Fibroblast of skin of right biceps (primary cell): ENCODE measurements at places on chromosomes 5 and 9.

DNA sequence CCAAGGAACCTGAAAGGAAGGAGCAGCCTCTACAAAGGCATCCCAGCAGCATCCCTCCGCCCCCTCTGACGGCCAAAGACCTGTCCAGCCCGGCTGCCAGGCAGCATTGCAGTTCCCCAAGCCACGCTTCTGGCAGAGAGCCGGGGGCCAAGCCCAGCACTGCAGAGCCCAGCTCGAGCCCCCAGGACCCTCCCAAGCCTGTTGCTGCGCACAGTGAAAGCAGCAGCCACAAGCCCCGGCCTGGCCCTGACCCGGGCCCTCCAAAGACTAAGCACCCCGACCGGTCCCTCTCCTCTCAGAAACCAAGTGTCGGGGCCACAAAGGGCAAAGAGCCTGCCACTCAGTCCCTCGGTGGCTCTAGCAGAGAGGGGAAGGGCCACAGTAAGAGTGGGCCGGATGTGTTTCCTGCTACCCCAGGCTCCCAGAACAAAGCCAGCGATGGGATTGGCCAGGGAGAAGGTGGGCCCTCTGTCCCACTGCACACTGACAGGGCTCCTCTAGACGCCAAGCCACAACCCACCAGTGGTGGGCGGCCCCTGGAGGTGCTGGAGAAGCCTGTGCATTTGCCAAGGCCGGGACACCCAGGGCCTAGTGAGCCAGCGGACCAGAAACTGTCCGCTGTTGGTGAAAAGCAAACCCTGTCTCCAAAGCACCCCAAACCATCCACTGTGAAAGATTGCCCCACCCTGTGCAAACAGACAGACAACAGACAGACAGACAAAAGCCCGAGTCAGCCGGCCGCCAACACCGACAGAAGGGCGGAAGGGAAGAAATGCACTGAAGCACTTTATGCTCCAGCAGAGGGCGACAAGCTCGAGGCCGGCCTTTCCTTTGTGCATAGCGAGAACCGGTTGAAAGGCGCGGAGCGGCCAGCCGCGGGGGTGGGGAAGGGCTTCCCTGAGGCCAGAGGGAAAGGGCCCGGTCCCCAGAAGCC lies 30.8 kb downstream of the CD180 start:
- peak; percentile 75 for DNase-seq

GRCh38 chr5:12704955-12705354 lies 800.7 kb upstream of the CTNND2 start:
- DNase-seq = no peak

DNA sequence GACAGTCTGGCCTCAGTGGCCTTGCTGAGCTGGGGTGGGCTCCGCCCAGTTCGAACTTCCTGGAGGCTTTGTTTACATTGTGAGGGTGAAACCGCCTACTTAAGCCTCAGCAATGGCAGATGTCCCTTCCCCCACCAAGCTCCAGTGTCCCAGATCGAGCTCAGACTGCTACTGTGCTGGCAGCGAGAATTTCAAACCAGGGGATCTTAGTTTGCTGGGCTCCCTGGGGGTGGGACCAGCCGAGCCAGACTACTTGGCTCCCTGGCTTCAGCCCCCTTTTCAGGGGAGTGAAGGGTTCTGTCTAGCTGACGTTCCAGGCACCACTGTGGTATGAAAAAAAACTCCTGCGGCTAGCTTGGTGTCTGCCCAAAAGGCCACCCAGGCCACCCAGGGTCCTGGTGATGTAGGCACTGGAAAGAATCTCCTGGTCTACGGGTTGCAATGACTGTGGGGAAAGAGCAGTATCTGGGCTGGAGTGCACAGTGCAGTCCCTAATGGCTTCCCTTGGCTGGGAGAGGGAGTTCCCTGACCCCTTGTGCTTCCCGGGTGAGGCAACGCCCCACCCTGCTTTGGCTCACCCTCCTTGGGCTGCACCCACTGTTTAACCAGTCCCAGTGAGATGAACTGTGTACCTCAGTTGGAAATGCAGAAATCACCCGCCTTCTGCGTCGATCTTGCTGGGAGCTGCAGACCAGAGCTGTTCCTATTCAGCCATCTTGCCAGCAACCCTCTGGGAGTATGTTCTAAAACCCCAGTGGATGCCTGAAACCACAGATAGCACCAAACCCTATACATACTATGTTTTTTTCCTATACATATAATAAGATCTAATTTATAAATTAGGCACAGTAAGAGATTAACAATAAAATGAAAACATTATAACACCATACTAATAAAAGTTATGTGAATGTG lies 95.5 kb downstream of the TMEM161B start:
- DNase-seq = no peak

DNA sequence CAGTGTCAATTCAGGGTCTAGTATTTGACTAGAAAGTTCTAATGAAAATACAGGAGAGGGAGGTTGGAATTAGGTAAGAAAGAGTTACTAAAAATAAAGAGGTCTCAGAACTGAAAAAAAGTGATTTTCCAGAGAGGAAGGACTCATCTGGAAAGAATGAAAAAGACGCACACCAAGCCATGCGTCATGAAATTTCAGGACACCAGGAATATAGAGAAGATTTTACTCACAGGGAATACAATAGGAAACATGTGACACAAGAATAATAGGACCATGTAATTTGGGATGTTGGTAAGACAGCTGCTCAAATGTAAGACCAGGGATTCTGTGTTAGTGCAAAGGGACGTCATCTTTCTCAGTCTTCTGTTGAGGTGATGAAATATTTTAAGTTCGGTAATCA lies 224.7 kb downstream of the GDNF start:
- peak; percentile 96 for DNase-seq

- DNase-seq = peak; percentile 55
Observed at GRCh38 chr5:6427694-6428093, 21.0 kb upstream of the UBE2QL1 start.

- peak; percentile 81 for DNase-seq
Observed at GRCh38 chr9:130741831-130742449, 48.4 kb downstream of the EXOSC2 start.

- peak; percentile 18 for DNase-seq
Observed at GRCh38 chr5:11251247-11251646, 490.2 kb upstream of the DAP start.

GRCh38 chr9:21080793-21081192 lies 3.1 kb upstream of the IFNB1 start:
- DNase-seq = no peak

DNA sequence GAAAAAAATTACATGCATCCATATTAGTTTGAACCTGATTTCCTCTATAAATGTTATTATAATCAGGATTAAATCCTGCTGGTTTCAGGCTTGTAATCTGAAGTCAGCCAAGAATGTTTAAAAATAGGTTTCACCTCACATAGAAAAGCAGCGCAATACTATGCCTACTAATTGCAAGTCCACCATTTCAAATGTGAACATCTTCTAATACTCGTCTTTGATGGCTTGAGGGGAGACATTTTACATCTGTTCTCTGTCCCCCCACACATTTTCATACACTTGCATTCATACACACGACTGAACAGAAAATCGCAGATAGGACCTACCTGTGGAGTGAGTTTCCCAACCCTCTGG lies 41.8 kb downstream of the FREM1 start:
- DNase-seq = no peak

- no peak for DNase-seq
Observed at GRCh38 chr5:78669331-78669730, 20.8 kb upstream of the LHFPL2 start.

GRCh38 chr9:93013856-93014582 lies 44.5 kb upstream of the SUSD3 start:
- no peak for DNase-seq

DNA sequence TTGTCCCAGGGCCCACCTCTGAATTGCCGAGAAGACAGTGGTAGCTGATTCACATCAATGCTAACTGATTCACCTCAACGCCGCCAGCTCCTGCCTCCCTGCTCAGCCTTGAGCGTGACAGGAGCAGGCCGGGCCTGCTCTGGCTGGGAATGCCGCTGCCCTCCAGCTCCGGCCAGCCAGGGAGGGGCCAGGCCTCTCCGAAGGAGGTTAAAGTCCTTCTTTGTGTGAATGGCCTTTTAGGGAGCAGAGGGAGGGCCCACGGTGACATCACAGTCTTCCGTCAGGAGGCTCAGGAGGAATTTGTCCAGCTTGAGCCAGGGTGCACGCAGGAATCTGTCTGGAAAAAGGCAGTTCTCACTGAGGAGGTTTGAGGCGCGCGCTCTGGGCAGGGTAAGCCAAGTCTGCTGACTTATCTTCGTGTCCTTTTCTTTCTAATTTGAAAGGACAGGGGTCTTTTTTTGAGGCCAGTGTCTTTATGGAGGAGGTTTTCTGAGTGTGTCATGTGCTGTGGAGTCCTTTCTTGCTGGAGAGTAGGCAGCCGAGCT lies 82.7 kb downstream of the C9orf152 start:
- peak; percentile 86 for DNase-seq

DNA sequence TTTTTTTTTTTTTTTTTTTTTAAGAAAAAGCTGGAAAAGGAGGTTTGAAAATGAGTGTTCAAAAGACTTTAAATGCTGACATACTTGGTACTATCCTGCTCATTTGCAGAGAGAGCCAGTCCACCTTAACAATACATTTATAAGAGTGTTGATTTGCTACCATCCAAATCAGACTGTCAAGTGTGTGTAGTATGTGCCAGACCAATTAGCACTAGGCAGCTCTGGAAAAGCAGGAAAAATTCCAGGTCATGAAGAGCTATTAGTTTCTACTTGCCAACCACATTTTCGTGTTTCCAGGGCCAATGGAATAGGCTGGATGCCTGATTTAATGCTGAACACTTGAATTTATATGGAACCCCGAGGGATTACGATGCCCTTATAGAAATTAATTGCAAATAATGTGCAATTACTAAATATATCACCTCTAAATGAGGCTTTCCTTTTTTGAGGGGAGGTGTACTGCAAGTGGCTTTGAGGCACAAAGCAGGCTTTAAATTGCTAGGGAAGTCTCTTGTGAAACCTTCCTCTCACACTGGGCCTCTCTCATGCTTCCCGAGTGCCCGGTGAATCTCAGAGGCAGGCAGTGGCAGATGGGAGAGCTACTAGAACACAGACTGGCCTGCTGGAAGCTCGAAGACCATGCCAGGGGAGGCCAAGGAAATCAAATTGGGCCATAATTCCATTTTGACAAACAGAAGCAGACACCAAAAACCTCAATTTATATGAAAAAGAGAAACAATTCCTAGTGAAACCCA lies 178.7 kb downstream of the PPP2R2B start:
- DNase-seq = no peak

DNA sequence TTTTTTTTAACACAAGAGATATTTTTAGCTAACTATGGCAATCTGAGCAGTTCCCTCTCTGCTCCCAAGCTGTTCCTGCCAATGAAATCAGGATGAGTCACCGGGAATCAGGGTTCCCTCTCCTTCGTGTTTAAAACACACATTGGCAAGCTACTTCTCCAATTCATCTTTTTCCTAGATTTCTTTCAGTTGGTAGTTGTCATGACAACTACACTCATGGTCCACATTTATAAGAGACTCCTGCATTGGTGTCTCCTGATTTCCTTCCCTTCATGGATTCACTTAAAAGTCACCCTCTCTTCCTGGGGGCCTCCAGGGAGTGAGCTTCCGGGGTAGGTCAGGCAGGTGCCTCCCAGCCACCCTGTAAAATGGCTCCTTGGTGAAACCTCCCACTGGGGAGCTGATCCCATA lies 72.3 kb upstream of the NIPAL4 start:
- peak; percentile 98 for DNase-seq

DNA sequence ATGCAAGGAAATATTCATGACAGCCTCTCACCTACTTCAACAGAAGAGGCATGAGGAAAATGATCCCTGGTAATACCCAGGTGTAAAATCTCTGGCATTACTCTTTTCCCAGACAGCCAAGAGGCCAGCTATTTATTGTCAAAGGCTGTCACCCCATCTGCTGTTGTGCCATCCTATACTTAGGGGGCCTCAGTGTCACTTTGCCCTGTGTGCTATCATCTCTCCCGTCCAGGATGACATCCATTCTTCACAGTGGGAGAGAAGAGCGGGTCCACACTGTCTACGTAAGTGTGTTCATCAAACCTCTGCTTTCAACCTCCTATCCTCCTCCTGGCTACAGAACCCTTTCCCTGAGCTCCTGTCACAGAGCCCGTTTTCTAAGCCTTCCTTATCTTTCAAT lies 82.6 kb downstream of the MYO10 start:
- DNase-seq = no peak

GRCh38 chr9:16407617-16408016 lies 462.9 kb downstream of the BNC2 start:
- no peak for DNase-seq

DNA sequence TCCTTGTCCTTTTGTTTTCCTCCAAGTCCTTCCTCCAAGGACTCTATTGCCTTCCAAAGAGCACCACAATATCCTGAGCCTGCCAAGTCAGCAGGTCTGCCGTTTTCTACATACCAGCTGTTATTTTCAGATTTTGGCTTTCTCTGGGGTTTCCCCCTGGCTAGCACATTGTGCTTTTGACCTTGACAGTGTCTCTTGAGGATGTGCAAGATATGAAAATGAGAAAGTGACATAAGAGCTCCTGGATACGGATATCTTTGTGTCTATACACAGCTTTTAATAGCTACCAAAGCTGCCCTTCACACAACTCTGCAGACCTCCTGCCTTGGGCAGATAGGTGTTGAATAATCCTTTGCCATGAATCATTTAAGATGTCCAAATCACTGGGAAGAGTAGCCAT lies 67.0 kb downstream of the HAPLN1 start:
- no peak for DNase-seq

DNA sequence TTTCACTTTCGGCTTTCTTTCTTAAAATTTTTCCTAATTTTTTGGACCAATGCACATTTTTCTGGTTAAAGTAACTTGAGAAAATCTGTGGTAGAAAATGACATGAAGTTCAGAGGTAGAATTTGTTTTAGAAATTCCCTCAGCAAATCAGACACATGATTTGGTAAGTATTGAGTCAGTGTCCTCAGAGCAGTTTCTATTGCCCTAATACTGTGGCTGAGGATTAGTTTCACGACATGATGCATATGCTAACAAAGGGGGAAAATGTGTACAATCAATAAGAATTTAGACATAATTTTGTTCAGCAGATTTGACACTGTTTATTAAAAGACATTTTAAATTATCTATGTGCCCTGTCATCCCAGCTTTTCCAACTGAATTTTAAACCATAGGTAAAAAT lies 56.2 kb upstream of the GCNT4 start:
- DNase-seq = no peak

DNA sequence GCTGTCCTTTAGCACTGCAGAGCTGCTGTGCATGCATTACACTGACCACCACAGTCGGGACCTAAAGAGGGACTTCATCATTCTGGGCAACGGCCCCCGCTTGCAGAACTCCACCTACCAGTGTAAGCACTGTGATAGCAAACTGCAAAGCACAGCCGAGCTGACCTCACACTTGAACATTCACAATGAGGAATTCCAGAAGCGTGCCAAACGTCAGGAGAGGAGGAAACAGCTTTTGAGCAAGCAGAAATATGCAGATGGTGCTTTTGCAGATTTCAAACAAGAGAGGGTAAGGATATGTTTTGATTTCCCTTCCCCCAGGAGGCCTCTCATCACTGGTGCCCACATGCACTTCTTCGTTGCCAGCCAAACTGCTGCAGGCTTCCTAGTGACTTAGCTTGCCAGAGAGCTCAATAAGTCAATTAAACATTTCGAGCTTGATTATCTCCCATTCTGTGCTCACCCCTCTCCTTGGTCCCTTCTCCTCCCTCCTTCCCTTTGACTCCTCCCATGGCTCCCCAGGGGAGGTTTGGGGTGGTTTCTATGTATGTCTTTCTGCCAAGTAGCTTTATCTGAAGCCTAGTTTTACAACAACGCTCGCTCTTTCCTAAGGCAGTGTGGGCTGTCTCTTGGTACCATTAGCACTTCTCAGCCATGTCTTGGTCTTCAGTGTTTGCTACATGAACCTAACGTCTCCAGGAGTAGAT lies 66.7 kb downstream of the ZNF462 start:
- DNase-seq = peak; percentile 57
